ENCODE measurements at places on chromosomes 1 and 21. TPM values are rescaled to one million over a fixed set of nuclear protein-coding genes. Genes with fewer than 3 reads are reported as not detected.

Gene SNX7
- total RNA-seq: not detected

Gene FOXD2
- total RNA-seq: 0.68 TPM

Gene STUM
- total RNA-seq: not detected

DNA sequence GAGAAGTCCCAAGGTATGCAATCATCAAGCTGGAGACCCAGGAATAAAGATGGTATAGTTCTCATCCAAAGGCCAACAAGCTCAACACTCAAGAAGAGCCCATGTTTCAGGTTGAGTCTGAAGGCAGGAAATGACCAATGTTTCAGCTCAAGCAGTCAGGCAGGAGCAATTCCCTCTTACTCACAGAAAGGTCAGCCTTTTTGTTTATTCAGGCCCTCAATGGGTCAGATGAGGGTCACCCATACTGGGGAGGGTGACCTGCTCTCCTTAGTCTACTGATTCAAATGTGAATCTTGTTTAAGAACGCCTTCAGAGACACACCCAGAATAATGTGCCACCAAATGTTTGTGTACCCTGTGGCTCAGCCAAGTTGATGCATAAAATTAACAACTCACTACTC, 262.4 kb downstream of the USP25 start:
- no peak for DNase-seq

- no peak for DNase-seq
Observed at GRCh38 chr1:46083579-46083978, 48.9 kb downstream of the PIK3R3 start.

- no peak for DNase-seq
Observed at GRCh38 chr1:6800745-6801144, 15.5 kb downstream of the CAMTA1 start.

Measured in activated CD4-positive, alpha-beta memory T cell treated with anti-CD3 and anti-CD28 coated beads, Interleukin-2, amount 10 ng/mL, durations not matched to agents 7 days and 5 days (primary cell).